Posterior vena cava (tissue), 2 donors: ENCODE measurements at places on chromosomes 12 and 14.

DNA sequence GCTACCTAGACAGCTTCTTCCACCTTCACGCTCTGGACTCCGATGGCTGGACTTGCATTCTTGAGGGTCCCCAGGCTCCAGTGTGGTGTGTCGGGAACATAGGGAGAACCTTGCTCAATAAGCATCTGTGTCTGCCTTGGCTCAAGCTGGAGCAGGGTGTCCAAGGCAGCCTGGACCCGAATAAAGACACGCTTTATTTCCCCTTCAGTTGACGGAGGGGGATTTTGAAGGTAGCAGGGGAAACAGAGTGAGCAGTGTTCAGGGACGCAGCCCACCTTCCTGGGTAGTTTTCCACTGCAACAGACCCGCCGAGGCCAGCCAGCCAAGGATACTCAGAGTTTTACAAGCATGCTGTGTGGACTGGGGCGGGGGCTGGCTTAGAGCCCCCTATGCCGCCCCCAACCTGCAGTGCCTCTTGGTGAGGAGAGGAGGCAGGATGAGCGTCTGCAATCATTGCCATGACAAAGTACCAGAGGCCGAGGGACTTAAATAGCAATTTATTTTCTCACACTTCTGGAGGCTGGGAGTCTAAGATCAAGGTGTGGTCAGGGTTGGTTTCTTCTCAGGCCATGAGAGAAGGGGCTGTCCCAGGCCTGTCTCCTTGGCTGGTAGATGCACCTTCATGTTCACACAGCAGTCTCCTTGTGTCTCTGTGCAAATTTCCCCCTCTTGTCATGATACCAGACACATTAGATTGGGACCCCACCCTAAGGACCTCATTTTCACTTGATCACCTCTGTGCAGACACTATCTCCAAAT lies 201.2 kb downstream of the CHST11 start:
- DNase-seq, result no peak

DNA sequence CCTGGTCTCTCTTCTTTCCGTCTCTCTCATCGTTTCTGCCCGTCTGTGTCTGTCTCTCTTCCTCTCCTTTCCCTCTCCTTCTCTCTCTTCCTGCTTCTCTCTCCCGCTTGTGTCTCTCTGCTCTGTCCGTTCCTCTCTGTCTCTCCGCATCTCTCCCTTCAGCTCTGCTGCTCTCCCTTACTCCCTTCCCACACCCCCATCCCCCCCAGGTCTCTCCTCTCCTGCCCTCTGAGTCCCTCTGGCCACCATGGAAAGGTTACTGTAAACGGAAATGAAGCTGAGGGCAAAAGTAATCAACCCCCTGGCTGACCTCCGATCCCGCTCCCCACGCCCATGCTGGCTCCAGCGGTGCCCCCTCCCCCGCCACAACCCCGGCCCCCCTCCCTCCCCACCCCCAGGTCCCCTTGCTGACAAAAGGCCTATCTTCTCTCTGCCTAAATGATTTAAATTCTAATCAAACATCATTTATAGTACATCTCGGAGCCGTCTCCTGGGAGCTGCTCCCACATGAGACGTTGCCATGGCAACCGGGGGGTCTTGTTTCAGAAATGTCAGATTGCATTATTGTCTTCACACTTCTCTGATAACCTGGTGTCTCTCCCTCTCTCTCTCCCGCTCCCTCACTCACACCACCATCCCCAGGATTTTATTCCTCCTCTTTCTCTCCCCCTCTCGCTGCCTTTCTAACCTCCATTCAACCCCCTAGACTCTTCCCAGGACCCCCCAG lies 203.8 kb downstream of the RBM19 start:
- no peak for DNase-seq

GRCh38 chr12:11922361-11922760 lies 148.4 kb upstream of the BCL2L14 start:
- no peak for DNase-seq

DNA sequence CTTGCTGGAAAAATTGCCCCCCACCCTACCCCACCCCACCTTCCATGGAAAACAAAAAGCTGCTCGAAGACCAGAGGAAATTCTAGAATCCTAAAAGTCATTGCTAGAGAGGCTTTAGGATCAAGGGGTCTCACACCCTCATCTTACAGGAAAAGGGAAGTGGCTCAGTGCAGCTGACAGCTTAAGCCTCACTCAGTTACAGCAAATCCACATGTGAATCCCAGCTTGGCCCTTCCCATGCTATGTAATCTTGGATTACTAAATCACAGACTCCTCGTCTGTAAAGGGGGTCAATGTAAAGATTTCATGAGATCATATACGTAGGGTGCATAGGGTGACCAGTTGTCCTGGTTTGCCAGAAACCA lies 25.9 kb downstream of the CMKLR1 start:
- DNase-seq, result peak; percentile 24

- no peak for DNase-seq
These were observed 10.0 kb upstream of the TEX22 start for GRCh38 chr14:105388110-105388951.

DNA sequence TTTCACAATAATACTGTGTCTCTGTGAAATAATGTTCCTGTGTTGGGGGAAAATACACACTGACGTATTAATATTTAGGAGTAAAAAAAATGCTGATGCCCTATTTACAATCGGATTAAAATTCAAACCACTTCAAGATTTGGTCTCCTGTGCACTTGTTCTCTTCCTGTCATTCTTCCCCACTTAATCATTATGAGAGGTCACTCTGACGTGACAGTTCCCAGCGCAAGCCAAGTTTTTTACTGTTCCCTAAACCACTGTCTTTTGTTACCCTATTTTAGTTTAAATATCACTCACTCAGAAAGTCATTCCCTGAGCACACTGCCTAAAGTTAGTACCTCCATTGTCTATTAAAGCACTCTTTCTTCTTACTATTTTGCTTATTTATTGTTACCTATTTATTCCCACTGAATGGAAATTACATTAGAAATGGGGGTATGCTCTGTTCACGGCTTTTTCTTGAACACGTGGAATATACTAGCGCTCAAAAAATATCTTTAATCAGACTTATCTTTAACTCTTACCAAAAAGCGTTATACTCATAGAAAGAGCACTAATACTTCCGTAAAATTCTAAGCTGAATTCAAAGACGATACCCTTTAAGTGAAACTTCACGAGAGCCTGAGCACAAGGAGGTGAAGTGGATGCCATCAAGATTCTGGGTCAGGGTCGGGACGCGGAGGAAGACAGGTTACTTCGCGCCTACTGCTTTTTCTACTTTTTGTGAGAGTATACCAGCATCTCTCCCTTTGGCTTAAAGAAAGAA lies 670 bp upstream of the PSMA3 start:
- DNase-seq, result no peak

DNA sequence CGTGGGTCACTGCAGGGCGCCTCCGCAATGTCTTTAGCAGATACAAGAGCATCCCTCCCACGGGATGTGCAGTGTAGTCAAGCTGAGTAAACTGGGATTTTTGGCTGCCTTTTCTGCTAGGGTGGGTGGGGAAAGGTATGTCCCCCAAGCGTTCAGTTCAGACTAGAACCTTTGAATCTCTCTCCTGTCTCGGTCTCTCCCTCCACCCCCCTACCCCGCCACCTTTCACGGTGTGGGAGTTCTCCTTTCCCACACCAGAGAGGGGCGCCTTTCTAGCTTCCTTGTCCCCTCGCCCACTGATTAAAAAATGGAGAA lies 525 bp upstream of the FAR2 start:
- DNase-seq, result no peak

DNA sequence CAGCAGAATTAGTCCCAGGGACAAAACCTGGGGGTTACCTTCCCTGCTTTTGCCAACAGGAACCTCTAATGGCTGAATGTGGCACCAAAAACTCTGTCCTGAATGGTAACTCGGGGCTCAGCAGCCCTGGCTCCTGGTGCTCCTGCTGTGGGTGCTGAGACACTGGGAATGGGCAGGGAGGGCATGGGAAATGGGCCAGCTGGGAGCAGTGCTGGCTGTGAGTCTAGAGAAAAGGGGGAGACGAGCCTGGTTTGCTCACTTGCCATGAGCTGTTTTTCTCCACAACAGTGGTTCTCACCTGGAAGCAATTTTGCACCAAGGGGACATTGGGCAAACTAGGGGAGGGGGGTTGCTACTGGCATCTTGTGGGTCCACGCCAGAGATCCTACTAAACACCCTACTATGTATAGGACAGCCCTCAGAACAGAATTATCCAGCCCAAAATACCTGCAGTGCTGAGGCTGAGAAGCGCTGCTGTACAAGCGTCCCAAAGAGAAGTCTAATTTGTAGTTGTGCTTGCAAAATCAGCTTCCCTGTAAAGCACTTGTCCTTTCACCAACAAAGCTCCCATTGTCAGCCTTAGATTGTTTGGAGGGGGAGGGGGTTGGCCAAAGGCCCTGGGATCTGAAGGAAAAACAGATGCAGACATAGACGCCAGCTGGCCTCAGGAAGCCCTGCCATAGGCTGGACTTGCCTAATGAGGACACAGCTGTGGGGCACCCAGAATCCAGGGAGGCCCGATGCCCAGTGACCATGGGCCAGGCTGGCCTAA lies 3.6 kb downstream of the LRRC74A start:
- DNase-seq, result no peak
